ENCODE measurements at places on chromosomes 5 and 9.

DNA sequence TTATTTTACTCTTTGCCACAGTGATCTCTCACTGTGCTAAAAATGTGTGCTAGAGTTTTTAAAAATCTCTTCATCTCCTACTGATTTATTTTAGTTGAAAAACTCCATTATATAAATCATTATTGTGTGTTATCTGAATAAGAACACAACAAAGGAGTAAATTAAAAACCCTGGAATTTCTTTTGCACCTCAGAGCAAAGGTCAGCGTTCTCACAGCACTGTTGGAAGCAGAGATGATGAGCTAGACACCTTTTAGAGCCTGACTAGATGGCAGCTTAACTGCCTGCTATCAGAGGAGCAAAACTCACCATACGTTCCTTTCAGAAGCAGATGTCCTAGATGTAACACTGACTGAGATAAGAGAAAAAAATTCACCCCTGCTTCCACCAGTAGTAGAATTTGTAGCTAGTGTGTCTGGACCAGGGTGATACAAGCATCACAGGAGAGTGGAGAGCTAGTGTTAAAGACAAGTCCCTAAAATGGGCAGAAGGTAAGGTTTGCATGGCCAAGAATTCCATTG lies 147.1 kb downstream of the ENTREP1 start:
- no peak for DNase-seq

DNA sequence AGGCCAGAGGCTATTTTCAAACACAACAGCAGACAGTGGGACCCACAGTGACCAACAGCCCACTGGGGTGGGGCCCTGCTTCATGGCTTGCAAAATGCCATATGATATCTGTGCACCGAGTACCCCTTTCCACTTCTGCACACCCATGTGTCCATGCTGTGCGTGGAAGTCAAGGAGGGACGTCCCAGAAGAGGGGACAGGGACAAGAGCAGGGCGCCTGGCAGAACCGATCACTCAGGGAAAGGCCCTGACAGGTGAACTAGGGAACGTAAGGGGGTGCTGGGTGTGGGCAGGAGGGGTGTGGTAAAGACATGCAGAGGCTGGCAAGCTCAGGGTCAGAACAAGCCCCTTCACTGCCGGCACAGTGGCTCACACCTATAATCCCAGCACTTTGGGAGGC lies 7.6 kb upstream of the TTLL11 start:
- no peak for DNase-seq

GRCh38 chr5:103587185-103587748 lies 24.7 kb upstream of the NUDT12 start:
- no peak for DNase-seq

- DNase-seq, result no peak
These were observed 20.6 kb upstream of the IL7R start for GRCh38 chr5:35835796-35836742.

DNA sequence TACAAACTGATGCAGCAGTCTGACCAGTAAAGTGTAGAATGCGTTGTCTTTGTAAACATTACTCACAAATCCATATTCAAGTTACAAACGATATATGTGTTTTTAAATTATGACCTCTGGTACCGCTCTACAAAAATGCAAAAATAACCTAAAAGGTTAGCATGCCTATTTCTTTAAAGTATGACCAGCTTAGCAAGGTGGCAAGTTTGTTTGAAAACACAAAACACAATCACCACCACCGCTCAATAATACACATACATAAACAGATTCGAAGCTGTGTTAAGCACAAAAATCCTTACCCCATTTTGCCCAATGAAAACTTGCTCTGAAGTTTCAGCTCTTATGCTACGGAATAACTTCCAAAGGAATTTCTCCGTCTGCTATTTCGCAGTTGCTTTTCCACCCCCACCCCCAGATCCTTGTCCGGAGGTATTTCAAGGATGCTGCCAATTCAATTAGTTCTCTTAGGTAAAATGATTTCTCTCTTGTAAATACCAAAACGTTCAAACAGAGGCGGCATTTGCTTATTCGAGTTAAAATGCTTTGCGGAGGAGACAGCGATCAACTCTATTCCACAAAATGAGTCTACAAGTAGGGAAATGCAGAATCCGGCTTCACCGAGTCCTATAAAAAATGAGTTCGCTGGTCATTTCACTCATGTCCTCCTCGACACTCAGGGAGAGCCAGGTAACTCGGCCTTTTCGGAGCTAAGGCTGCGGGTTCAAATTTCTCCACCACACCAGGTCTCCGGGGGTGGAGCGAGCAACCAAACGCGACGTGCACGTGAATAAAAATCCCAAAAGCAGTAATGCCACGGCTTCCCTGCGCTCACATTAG lies 1.2 kb downstream of the HOMER1 start:
- DNase-seq, result no peak

DNA sequence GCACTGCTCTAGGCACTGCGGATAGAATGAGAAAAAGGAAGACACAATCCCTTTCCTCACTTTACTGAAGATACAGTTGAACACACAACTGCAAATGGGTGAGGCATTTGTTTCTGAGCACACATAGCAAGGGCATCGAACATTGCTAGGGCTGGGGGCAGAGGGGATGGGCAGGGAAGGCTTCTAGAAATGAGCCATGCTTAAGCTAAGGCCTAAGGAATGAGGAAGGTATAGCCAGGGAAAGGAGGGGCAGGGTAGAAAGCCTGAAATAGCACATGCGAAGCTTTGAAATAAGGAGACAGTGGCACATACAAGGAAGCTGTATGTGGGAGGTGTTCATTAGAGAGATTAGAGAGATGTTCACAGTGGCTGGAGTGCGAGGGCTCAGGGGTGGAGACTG lies 92.7 kb downstream of the KIF4B start:
- no peak for DNase-seq

DNA sequence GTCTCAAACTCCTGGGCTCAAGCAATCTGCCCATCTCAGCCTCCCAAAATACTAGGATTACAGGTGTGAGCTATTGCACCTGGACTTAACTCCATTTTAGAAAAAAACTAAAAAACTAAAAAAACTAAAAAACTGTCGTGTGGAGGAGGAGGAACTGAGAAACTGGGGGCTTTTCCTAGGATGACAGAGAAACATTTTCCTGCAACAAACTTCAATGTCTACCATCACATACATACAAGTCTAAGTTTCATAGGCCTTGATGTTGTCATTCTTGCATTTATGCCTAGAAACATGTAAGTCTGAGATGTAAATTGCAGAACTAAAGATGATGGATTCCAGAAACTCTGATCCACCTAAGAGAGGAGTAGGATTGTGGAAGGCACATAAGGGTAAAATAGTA lies 556.8 kb downstream of the RAB3C start:
- DNase-seq, result no peak

DNA sequence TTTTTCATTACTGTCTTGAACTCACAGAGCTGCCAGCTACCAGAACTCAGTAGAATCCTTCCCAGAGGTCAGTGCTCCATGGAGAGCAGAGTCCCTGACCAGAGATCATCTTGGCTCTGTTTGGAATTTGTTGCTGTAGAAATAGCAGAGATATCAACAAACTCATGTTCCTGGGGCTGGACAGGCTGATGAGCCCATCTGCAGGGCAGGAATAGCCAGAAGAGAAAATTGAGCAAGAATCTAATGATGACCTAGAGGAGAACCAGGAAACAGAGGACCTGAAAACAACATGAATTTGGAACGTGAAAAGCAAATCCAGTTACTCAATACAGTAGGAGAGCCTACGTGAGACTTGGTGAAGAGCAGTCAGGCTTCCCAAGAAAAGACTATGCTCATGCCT lies 437.8 kb downstream of the PLK2 start:
- no peak for DNase-seq

DNA sequence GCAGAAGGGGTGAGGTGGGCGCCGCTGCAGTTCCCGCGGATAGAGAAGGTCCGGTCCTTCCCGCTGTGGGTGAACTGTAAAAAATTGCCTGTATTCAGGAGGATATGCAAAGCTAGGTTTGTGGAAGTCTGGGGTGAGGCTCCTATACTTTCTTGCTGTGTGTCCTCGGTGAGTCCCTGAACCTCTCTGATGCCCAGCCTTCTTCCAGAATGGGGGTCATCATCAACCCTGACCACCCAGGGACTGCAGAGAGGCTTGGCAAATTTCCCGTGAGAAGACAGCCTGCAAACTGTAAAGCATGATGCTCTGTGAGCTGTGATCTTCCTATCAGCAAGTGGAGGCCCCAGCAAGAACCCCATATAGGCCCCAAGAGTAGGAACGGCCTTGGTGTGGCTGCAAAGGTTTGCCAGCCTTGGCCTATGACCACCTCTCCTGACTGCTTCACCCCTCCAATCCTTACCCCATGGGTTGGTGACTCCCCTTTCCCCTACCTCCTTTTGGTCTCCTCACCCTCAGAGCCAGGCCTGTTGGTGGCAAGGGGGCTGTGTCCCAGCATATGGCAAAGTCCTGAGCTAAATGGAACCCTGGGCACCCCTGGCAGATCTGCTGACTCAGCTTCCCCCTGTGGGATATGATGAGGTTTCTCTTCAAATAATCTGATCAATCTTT lies 760 bp downstream of the ALDH1B1 start:
- DNase-seq, result no peak

DNA sequence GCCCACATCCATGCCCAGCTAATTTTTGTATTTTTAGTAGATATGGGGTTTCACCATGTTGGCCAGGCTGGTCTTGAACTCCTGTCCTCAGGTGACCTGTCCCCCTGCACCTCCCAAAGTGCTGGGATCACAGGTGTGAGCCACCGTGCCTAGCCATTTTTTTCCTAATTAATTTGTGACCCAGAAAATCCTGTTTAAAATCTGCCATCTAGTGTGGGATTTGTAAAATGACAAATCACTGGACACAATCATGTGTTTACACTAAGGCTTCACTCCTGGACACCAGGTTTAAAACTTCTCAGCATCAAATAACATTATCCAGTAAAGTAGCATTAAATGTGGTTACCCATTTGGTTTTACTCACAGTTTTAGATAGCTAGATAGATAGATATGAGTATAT lies 18.6 kb upstream of the KDM4C start:
- no peak for DNase-seq

- no peak for DNase-seq
These were observed 223.1 kb downstream of the TRIM32 start for GRCh38 chr9:116910201-116910600.

DNA sequence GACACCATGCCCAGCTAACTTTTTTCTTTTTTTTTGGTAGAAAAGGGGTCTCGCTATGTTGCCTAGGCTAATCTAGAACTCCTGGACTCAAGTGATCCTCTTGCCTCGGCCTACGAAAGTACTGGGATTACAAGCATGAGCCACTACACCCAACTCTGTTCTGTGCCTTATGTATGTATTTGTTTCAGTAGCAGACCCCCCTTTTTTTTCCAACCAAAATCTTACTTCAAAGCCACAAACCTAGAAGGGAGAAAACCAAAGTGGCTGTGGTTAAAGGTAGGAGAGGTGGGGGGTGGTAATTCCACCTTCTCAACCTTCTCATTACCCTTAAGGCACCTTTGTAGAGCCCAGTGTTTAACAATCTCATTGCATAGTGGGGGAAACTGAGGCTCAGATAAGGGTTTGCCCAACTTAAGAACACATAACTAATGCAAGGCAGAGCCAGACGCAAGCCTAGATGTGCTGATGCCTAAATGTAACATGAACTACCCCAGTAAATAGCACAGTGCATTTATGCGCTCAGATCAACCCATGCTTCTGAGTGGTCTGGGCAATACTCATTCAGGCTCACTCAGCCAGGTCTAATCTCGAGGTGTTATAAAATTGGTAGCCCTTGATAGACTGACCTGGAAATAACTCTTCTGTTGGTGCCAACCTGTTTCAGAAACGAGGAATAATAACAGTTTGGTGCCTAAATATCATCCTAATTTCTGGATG lies 33.0 kb downstream of the ITK start:
- no peak for DNase-seq

- DNase-seq, result no peak
These were observed 1.5 kb downstream of the SPAAR start for GRCh38 chr9:35910613-35911359.

- DNase-seq, result no peak
These were observed 16.0 kb upstream of the TEX48 start for GRCh38 chr9:114697951-114698351.

- no peak for DNase-seq
These were observed 70.0 kb downstream of the SECISBP2 start for GRCh38 chr9:89388084-89388867.

- DNase-seq, result no peak
These were observed 41.5 kb upstream of the PPP3R2 start for GRCh38 chr9:101636247-101636646.

GRCh38 chr5:58156973-58157701 lies 302.7 kb downstream of the PLK2 start:
- no peak for DNase-seq

DNA sequence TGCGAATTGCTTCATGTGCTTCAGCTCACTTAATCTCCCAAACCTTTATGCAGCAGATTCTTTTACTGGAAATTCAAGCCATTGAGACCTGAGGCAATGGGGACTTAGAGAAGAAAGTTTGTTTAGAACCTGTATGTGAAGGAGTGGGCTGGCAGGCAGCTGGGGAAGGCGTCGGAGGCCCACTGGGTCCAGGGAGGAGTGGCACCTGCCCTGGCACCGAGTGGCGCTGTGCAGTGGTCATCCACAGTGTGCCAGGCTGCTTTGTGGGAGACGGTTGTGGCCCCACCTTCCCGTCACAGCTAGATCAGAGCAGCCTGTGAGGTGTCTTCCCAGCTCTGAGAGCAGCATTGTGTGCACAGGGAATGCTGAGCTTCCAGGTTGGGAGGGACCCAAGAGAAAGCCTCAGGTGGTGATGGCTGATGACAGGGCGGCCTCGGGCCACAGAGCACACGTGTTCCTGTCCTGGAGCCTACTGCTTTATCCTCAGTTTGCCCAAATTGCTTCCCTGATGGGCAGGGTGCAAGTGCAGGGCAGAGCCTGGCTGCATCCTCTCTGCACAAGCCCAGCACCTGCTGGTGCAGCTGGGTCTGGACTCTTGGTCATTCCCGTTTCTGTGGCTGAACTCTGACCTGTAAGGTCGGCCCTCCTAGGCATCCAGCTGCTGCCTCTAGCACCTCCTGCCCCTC lies 175.2 kb downstream of the CACNA1B start:
- no peak for DNase-seq

GRCh38 chr5:109844148-109844547 lies 154.4 kb downstream of the MAN2A1 start:
- no peak for DNase-seq

GRCh38 chr5:143649937-143650621 lies 161.9 kb upstream of the HMHB1 start:
- no peak for DNase-seq

DNA sequence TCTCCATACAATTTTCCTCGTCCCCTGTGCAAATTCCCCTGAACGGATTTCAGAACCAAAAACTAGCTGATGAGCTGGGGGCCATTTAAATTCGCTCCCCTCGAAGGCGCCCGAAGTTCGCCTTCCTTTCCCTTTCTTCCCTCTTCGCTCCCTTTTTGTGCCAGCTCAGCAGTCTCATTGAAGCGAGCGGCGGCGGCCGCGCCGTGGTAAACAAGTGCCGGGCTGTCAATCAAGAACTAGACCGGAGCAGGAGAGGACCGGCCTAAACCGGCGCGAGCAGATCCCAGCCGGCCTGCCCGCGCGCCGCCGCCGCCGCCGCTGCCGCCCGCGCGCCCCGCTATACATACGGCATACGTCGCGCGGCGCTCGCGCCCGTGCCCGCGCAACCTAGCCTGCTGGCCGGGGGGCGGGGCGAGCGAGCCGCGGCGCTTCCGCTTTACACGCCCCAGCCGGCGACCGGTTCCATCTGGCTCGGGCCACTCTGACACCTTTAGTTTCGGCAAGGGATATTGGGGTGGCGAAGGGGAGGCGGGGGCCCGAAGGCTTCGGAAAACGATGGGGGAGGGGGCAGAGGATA lies 3.1 kb downstream of the ARRDC3 start:
- peak; percentile 95 for DNase-seq

Measured in WTC11 (cell line).